ENCODE measurements at places on chromosomes 2 and 18.

DNA sequence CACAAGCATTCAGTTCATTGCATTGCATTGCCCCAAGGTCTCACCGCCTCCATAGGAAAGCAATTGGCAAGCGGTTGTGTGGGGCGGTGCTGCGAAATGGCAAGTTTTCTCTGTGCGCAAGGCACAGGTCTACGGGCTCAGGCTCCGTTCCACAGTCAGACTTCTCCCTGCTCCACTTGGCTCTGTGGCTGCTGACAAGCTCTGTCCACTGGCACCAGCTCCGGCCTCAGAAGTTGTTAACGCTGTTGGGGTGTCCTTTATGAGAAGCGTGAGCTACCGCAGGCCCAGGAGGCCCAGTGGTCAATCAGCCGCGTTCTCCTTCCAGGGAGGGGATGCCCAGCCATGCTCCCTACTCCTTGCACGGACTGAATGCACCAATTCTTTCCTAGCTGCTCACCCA lies 87.0 kb upstream of the GATA6 start:
- no peak for DNase-seq

DNA sequence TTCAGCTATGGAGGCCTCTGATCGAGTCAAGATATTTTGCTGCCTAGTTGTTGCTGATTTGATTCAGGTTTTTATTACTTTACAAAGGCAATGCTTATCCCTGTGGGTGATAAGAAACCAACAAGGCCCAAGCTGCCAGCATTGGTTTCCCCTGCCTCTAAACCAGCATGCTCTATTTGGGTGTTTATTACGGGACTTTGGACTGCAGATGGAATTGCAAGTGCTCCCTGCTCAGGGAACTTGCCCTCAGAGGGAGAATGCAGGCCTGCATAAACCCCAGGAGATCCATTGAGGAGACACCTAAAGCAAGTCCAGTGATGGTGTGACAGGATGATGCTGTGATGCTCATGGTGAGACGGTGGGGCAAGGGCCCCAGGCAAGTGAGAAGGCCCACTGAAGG lies 172.1 kb downstream of the VAPA start:
- no peak for DNase-seq

GRCh38 chr2:105287692-105288091 lies 41.8 kb downstream of the TGFBRAP1 start:
- DNase-seq = no peak

GRCh38 chr2:231189571-231190495 lies 8.6 kb upstream of the ARMC9 start:
- DNase-seq = peak; percentile 94

GRCh38 chr2:161131074-161131680 lies 29.1 kb upstream of the TANK start:
- no peak for DNase-seq

- DNase-seq = no peak
Measured at GRCh38 chr18:36327352-36328316, 30.1 kb downstream of the FHOD3 start.

- DNase-seq = no peak
Measured at GRCh38 chr2:15908371-15908770, 32.0 kb upstream of the MYCN start.

DNA sequence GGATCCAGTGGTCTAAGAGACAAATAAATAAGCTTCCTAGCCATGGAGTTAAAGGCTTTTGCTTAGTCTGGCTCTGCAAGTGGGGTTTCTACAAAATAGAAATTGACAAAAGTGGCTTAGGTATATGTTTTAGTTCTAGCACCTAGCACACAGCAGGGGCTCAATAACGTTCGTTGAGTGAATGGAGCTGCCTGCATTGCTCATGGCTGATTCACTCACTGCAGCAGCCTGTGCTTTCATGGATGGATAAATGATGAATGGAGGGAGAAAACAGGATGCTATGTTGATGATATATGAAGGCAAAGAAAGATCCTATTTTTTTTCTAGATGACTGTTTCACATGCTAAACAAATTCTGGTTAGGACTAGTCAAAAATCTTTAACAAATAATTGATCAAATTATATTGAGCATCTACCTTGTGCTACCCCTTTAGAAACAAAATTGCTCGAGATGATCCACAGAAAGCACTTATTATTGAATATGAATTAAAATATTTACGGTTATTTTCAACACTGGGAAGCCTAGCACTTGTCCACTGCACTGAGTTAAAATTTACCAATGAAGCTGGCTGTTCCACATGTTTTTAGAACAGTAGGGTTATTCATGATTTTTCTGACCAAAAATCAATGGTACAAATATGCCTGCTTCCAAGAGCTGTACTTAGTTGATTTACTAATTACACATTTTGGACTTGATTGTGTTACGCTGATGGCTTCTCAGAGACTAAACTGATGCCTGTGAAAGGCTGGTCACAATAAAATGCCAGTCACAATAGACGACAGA lies 39.6 kb downstream of the HDHD2 start:
- no peak for DNase-seq

- DNase-seq = no peak
Measured at GRCh38 chr2:58135861-58136260, 89.3 kb downstream of the VRK2 start.

DNA sequence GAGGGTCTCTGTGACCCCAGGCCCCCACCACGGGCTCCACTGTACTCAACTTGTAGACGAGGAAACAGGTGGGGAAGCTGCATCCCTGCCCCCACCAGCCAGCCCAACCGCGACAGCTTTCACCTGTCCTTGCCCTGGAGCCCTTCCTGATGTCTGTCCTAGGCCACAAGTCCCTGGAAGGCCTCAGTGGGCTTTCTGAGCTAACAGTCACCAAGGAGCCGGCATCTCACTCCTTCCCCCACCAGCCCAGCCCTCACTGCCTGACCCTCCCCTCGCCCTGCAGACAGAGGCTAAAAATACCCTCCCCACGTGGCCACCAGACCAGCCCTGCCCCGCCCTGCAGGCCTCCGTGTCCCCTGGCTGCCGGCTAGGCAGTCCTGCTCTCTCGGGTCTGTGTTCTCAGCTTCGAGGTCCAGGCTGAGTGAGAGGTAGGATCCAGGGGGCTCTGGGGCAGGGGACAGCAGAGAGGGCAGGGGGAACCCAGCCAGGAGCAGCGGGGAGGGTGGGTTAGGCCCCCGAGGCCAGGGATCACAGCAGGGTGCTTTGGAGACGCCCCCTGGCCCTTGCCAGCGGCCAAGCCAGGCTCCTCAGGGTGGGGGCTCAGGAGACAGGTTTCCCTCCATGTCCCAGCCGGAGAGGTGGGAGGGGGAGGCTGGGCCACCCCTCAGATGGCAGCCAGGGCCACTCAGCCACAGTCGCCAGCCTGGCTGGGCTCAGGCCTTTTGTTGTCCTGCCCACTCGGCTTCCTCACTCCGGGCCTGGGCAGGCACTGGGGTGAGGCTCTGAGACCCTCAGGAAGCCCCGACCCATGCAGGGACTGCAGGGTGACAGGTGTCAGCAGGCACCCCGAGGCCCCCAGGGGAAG lies at the start of gene KLHL30:
TSS of gene KLHL30 (plus strand) at position 338 of the 865 bp plus-strand sequence. CDS start 2,087 bp downstream, outside the sequence.
- DNase-seq = peak; percentile 57

- no peak for DNase-seq
Measured at GRCh38 chr2:62661263-62661635, 44.3 kb upstream of the EHBP1 start.

DNA sequence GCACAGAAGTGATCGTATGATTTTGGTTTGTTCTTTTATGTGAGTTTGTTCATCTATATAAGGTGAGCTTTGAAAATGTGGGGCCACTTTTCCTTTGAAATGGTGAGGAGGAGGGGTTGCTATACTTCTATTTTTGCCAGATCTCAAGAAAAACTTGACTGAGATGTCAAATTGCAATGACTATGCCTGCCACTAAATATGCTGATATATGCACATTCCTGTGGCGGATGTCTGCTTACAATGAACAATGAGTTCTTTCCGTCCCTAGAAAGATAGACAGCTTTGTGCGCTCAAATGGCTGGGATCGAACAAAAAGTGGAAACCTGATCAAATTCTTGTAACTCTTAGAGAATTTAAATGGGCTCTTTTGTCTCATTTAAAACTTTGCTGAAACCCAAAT lies 28.7 kb downstream of the MYT1L start:
- DNase-seq = no peak

DNA sequence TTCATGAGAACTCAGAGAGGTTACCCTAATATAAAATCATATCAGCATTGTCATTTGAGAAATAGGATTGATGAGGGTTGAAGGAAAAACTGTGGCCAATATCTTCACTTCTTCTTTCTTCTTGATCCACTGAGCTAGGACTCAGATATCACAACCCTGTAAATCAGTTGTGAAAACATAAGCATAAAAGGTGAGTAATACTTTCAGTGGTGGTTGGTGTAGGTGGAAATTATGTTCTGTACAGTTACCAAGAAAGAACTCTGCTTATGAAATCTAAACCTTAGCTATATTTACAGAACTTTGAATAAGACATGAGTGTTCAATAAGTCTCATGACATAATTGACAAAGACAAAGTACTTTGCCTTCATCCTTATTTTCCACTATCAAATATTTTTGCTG lies 56.3 kb downstream of the PAX3 start:
- DNase-seq = no peak

GRCh38 chr18:73715210-73715670 lies 432.4 kb downstream of the FBXO15 start:
- DNase-seq = no peak

- DNase-seq = no peak
Measured at GRCh38 chr2:150075831-150076230, 411.6 kb downstream of the RND3 start.

DNA sequence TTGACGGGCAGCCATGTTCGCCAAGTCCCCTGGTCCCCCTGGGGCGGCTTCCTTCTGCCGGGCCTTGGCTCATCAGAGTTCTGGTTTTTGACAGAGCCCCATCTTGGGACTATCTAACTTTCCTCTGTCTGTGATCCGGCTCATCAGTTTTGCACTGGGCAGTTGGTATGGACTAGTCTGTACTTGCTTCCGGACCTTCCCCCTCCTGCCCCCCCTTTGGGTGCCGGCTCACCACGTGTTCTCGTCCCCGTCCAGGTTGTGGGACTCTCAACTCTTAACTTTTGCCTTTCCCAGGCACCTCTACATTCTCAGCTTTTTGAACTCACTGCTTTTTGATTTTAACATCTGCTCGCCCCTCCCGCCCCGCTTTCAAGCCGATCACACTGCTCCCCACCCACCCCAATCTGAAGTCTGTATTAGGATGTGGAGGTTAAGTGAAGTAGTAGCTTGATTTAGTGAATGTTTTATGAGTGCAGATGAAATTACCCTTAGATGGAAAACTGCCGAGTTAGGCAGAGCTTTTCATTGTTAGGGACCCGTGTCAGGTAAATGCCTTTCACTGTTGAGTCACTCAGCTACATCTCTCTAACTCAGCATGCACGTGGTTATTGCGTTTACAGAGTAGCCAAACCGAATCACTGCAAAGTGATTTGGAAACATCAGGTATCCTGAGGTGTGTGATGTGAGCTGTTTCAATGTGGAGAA lies 874 bp downstream of the WDR43 start:
- DNase-seq = peak; percentile 27

DNA sequence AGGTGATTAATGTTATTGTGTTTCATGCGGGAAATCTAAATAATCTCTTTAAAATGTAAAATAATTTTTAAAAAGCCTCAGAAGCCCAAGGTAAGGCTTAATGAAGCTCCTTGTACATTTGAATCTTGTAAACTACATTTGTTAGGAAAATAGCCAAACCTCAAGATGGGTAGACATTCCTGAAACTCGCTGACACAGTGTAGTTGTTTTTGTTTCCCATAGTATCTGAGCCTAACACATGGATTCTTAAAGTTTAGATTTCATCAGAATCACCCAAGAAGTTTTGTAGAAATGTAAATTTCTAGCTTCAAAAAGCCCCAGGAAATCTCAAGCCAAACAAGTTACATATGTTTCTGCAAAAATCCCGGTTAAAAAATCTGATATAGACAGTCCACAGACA lies 1221.1 kb upstream of the ACVR2A start:
- DNase-seq = no peak

DNA sequence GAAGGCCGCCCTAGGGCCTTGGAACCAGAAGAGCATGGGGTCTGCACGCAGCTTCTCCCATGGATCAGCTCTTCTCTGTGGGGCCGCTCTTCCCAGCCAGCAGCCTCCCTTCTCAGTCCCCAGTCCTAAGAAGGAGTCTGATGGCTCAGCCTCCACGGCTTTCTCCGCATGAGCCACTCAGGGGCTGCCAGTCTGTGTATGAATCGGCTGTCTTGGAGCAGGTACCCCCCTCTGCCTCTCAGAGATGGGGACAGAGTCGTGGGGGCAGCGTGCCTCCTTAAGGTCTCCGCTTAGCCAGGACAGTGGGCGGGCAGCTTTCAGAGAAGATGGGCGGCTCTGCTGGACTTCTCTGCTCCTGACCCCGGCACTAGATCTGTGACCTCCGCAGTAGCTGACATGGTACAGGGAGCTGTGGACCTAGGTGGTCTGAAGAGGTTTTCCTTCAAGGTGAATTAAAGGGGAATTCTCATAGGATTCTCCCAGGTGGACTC lies 21.6 kb downstream of the INPP5D start:
- DNase-seq = peak; percentile 45

- no peak for DNase-seq
Measured at GRCh38 chr18:59565957-59566356, 131.3 kb downstream of the CCBE1 start.

DNA sequence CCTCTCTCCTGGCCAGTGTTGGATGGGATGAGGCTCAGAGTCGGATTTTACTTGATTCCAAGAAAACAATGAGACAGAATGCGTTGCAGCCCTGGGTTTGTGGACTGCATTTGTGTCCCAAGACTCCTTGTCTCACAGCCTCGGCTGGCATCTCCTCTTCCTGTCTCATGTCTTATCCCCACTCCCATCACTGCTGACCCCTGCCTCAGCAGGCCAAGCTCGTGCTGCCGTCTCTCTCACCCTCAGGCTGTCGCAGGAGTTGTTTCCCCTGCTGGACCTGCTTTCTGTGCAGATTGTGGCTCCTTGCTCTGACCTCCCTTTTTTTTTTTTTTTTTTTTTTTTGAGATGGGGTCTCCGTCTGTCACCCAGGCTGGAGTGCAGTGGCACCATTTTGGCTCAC lies 70.2 kb upstream of the RALBP1 start:
- no peak for DNase-seq

DNA sequence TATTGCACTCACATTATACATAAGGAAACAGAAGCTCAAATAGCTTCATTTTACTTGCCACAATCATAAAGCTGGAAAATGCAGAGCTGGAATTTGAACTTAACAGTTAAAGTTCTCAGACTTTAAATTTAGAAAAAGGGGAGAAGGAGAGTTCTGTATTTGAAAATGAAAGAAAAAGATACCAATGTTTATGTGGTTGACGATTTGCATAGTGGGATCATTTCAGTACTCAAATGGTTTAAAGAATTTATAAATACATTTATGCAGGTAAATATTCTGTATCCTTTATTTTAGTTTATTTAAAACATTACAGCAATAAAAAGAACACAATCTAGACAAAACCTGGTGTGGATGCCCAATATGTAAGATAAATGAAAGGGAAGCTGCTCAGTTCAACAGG lies 25.5 kb upstream of the STAT4 start:
- no peak for DNase-seq

Measured in tibial artery (tissue), 4 donors.